ENCODE measurements at places on chromosomes 6 and 20.

DNA sequence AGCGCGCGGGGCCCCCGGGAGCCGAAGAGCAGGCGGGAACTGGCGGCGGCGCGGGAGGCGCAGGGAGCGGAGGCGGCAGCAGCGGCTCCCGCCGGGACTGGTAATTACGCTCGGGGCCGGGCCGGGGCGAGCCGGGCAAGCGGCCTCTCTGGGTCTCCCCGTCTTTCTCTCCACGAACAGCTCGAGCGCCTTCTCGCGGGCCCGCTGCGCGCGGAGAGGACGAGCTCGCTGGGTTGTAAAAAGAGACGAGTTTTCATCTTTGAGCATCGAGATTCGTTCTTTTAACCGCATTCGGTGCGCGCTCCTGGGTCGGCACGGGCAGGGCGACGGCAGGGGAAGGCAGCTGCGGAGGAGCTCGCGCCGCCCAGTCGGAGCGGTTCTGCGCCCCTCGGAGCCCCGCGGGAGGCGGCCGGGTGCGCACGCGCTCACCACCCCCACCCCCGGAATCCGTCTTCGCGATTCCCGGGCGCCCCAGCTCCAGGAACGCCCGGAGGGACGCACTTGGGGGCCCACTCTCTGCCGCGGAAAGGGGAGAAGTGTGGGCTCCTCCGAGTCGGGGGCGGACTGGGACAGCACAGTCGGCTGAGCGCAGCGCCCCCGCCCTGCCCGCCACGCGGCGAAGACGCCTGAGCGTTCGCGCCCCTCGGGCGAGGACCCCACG is 38.0 kb downstream of the YTHDF1 start:
- DNase-seq: no peak

DNA sequence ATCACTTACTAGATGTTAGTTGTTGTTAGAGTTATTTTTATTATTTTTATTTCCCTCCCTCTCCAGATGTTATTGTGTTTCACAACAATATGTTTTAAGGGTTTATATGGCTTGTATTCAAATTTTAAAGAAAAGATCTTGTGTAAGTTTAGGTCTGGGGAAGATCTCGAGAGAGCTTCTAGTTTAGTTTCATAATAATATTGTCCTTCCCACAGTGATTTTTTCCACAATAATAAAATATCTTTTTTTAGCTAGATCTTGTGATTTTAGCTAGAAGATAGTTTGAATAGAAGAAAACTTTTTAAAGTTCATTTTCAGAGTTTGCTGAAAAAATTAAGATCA is 55.0 kb downstream of the ADGRG6 start:
- DNase-seq: no peak

DNA sequence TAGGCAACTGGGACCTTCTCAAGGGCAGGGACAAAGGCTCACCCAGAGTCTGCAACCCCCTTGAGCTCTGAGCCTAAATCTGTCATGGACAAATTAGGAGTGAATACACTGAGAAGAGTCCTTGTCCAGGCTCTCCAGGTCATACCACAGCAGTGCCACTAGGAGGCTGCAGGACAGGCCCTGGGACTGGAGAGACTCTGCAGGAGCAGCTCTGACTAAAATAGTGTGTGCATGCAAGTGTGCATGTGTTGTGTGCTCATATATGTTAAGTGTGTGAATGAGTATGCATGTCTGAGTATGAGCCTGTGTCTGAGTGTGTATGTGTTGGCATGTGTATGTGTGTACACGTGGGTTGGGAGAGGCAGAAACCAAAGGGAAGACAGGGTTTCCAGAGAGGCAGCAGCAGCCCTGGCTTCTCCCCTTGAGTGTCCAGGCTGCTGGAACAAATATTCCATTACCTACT is 27.1 kb downstream of the MRPL14 start:
- no peak for DNase-seq

DNA sequence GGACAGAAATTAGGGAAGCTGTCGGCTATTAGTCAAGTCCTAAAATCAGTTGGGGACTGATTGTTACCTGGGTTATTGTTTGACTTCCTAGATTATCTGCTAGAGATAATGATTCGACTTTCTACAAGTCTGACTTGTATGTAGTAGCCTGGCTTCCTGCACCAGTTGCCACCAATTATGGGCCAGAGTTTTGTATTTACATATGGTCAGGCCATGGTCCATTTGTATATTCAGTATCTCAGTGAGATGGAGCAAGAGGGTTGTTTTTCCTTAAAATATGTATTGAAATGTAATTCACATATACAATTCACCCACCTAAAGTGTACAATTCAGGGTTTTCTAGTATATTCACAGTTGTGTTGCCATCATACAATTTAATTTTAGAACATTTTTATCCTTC is 130.6 kb upstream of the PHACTR3 start:
- no peak for DNase-seq

GRCh38 chr20:37941332-37941731 is 38.4 kb downstream of the VSTM2L start:
- DNase-seq: no peak

GRCh38 chr6:104282581-104282980 is 577.1 kb downstream of the HACE1 start:
- DNase-seq: no peak

GRCh38 chr6:76861403-76861802 is 601.9 kb downstream of the HTR1B start:
- DNase-seq: no peak

- DNase-seq: no peak
These were observed 2.0 kb upstream of the MYLIP start for GRCh38 chr6:16126861-16127260.

GRCh38 chr6:169857343-169858292 is 106.2 kb downstream of the ERMARD start:
- DNase-seq: no peak

Data from fibroblast of the aortic adventitia (primary cell).